ENCODE measurements at places on chromosomes 16 and 17. TPM values are rescaled to one million over a fixed set of nuclear protein-coding genes. Genes with fewer than 3 reads are reported as not detected.

The SLFN12L gene
- not detected for polyA plus RNA-seq

The GAS7 gene
- polyA plus RNA-seq: 17.6 TPM

The CARD14 gene
- polyA plus RNA-seq: 3.0 TPM

DNA sequence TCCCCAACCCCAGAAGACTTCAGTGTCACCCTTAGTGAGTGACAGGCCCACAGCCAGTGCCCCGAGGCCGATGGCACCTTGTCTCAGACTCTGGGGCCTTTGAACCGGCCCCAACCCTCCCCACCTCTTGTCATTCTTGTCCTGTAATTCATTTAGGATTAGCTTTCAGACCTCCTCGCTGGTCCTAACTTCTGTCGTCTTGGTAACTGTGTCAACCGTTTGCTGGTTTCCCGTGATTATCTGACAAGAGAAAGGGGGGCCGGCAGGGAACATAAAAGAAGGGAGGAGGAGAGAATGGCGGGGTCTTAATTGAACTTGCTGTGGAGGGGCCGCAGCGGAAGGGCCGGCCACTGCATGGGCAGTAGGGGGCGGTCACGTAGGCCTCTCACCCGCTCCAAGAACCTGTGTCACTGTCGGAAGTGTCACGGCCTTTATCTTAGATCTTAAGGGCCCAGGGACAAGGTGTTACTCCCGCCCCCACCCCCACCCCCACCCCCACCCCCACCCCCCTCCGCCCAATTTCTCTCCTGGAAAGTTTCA, 46.5 kb upstream of the GSE1 start:
- no peak for DNase-seq

- no peak for DNase-seq
Measured at GRCh38 chr16:5002699-5003143, 31.0 kb downstream of the NAGPA start.

DNA sequence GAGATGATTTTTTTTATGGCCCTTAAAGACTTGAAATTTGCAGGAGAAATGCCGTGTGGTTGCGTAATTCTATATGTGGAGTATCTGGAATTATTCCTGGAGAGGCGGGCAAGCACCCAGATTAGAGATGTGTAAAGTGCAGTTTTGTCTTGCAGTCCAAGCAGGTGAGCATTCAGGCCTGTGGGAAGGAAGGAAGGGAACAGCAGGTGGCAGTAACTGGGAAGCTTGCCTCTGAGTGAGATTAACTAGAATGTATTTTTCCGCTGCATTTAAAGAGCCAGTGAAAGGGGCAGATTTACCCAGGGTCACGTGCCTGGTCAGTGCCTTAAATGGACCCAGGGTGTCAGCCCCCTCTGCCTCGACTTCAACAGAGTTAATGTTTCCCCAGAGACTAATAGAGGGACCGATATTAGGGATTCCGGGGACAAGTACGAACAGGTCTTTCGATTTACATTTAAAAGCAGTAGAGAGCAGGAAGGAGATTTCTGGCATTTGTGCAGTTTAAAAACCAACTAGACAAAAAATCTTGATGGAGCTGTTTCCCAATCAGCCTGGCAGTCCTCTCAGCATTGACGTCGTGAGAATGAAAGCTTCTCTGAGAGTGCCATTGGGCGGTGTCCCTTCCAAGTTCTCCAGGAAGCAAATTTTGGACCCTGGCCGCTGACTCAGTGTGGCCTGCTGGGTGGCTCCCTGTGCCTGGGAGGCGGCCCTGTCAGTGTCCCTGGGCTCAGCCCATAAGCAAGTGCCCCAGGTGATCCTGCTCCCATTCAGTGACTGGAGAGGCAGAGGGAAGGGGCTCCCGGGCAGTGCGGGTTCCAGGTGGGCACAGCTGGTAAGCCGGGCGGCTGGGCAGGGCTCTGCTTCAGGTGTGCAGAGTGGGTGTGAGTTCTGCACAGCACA, 38.2 kb downstream of the KSR1 start:
- no peak for DNase-seq

GRCh38 chr16:69942627-69943170, 8.4 kb upstream of the CLEC18A start:
- no peak for DNase-seq

DNA sequence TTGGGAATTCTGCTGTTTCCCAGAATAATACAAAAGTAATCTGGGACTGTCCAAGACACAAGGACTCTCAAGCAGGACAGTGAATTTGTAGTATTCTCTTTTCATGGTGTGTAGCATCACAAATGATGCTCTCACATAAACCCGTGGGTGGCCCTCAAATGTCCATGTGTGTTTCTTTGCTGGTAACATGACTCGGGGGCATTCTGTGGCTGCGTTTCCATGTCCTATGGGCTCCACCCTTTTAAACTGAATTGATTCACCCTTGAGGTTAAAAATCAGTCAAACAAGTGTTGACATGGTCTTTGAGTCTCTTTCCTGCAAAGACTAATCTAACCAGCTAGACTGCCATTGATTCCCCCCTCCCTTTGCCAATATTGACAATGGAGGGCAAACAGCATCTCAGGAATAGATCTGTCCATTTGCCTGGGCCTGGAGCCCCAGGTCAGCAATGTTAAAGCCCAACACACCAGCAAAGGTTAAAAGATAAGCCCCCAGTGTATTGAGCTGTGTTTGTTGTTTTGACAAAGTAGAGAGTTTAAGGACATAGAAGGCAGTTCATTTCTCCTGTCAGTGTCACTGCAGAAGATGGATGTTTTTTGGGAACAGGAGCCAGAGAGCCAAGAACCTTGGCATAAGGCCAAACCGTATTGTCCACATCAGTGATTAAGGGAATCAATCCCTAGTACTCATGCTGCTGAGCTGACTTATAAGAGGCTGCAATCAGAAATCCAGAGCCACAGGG, 117.1 kb upstream of the COX10 start:
- no peak for DNase-seq

GRCh38 chr16:86965840-86966550, 351.2 kb downstream of the C16orf95 start:
- DNase-seq: no peak

DNA sequence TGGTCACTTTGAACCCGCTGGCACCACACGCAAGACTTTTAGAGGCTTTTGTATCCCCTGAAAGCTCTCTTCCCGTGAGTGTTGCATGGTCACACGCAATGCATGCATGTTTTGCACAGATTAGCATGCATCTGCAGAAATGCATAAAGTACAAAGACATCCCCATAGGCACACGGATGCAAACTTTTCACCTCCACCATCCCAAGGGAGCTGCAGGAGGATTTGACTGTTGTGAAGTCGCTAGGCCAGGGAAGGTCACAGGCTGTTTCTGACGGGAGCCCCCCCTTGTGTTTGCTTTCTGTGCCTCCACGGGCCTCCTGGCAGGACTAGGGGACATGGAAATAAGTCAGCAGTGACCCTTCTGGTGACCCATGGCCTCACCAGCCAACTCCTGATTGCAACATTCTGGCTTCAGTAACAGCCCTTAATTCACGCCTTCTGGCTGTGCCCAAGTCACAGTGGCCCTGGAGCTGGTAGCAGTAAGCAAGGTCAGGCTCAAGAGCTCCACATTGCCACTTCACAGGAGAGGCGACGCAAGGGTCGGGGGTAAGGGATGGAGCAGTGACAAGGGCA, 45.1 kb downstream of the SOX9 start:
- no peak for DNase-seq
